ENCODE measurements at places on chromosomes 16 and 17.

DNA sequence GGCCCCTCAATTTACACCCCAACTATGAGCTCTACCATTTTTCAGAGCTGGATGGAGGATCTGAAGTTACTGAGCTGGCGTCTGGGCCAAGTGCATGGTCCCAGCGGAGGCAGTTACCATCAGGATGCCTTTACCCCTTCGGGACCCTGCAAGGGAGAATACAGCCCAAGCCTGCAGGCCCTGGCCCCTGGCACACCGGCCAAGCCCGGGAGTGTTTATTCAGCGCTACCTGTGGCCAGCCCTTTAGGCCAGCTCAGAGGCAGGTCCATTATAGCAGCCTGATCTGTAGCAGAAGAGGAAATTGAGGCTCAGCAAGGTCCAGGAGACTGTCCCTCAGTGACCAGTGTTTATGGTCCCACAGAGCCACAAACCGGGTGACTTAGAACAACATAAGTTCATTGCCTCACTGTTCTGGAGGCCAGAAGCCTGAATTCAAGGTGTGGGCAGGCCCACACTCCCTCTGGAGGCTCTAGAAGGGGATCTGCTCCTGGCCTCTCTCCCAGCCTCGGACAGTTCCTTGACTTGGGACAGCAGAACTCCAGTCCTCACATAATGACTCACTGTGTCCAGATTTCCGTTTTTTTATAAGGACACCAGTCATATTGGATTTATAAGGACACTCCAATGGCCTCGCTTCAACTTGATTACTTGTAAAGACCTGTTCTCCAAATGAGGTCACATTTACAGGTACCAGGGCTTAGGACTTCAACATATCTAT is 8.8 kb downstream of the SEC14L5 start:
- no peak for DNase-seq

DNA sequence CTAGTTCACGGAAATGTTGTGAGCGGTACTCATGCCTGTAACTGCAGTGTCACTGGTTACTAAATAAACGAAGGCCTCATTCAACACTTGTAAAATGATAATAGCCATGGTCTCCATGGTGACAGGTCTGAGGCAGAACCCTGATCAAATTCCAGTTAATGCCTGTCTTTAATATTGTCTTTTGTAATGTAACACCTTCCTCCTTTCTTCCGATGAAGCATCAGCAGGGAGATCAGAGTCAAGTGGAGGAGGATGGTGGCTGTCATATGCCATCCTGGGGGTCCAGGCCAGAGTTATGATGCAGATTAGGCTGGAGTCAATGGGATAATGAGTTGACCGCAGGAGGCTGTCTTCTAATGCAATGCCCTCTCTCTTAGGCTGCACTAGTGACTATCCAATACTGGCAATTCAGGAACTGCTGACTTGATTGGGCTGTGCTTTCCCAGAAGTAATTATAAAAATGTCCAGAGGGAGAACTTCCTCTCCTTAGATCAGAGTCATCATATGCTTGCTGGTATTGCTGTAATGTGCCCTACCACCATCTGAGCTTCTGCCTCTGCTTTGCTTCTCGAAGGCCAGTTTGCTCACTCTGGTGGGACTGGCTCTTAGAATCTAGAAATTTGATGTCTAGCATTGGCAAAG is 419.1 kb downstream of the CA10 start:
- DNase-seq: no peak

GRCh38 chr17:57803021-57803420 is 46.8 kb downstream of the MRPS23 start:
- no peak for DNase-seq

DNA sequence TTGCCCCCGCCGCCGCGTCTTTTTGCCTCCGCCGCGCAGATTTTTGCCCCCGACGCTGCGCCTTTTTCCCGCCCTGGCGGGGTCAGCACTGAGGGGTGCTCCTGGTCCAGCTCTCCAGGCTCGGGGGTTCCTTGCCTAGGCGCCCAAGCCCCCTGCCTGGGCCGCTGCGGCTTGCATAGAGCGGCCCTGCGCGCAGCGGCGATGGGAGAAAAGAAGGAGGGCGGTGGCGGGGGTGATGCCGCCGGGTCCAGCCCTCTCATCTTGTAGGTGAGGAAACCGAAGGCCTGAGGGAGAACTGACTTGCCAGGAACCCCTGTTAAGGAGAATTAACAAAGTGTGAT is 330.8 kb upstream of the WSB1 start:
- no peak for DNase-seq

DNA sequence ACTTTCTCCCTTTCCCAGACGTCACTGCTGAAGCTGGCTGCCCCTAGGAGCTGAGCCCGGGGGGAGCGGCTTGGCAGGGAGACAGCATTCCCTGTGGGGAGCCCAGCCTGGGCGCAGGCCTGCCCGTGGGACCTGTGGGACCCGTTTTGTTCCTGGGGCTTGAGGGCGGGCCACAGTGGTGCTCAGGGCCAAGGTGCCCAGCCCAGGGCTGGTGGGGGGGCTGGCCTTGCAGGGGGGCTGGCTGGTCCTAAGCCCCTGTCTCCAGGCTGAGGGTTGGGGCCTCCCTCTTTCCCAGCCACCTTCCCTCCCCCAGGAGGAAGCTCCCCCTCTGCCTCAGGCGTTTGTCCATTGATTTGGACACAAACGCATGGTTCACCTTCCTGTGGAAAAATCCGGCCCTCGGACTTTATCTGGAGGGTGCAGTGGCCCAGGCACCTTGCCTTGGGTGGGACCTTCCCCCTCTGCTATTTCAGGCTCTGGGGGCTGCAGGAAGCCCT is 4.4 kb downstream of the NHERF2 start:
- no peak for DNase-seq

GRCh38 chr17:10674704-10675103 is 17.6 kb upstream of the MYH3 start:
- no peak for DNase-seq
